ENCODE measurements at places on chromosomes 6 and 20.

DNA sequence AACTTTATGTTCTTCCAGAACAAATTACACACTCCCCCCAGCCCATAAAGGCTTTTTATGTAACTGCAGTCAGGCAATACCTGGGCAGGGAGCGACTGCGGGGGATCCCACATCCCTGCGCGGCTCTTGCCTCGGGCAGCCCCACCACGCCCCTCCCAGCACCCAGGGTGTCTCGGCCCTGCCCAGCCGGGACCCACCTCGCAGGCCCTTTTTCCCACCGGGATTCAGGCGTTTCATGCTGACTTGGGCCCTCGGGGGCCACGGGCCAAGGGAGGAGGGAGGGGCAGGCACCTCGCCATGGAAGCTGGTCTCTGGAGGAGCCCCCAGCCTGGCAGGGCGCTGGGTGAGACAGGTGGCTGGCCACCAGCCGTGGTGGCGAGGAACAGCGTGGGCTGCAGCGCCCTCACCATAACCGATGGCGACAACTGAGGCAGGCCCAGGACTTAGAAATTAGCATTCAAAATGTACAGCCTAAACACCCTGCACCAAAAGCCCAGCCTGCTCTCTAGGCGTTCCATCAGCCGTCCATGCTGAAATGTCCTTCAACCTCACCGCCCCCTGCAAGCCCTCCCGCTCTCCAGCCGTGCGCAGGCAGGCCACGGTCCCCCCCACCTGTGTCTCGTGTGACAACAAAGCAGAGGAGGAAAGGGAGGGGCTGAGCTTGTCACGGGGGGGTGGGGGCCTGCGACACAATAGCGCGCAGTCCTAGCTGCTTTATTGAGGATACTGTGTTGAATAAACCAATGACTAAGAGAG, 15.1 kb upstream of the FOXC1 start:
- DNase-seq: no peak

GRCh38 chr20:32140603-32141002, 31.1 kb downstream of the TM9SF4 start:
- DNase-seq: no peak

- no peak for DNase-seq
These were observed 31.9 kb upstream of the FABP7 start for GRCh38 chr6:122747573-122747972.

DNA sequence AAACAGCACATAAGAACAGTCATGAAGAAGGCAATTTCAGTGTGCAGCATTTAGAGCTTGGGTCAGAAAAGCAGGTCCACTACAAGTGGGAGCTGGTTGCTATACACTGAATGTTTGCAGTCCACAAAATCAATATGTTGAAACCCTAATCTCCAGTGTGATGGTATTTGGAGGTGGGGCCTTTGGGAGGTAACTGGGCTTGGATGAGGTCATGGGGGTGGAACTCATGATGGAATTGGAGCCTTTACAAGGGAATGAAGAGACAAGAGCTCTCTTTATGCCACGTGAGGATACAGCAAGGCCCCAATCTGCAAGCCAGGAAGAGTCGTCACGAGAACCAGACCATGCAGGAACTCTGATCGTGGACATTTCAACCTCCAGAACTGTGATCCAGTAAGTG, 216.7 kb upstream of the SLC35B3 start:
- no peak for DNase-seq

DNA sequence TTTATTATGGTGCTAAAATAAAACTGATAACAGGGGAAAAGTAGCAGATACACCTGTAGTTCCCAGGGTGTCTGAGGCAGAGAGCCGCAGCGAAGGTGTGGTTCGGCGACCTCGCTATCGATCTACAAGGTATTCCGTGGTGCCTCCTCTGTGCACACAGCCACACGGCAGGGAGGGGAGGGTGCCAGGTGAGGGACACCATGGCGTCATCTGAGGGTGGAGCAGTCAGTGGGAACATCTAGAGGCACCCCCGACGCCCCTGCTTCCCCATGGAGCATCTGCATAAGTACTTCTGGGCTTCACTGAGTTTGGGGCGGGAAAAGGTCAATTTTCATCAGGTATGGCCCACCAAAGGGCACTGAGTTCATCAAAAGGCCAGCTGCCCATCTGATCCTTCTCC, 243.3 kb downstream of the TAF4 start:
- no peak for DNase-seq

GRCh38 chr6:169185692-169186485, 67.8 kb downstream of the THBS2 start:
- DNase-seq: no peak

DNA sequence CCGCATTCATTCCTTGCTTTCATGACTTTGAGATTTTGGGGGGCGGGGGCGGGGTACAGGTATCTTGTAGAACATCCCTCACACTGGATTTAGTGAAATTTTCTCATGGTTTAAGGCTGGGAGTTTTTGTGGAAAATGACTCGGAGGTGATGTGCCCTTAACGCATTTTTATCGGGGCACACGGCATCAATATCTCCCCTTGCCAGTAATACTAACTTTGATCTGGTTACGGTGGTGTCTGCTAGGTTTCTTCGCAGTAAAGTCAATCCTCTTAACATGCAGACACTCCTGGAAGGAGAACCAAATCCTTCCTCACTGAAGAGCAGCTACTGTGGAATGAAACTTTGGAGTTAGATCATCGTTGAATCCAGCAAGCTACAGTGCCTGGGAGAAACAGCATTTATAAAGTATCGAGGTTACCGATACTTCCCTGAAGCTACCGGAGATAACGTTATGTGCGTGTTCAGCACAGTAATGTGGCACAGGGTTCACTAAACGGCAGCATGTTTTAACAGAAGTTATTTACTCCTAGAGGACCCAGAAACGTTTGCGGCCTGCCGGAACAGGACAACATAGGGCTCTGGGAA, 1.2 kb upstream of the DYNLRB1 start:
- no peak for DNase-seq

DNA sequence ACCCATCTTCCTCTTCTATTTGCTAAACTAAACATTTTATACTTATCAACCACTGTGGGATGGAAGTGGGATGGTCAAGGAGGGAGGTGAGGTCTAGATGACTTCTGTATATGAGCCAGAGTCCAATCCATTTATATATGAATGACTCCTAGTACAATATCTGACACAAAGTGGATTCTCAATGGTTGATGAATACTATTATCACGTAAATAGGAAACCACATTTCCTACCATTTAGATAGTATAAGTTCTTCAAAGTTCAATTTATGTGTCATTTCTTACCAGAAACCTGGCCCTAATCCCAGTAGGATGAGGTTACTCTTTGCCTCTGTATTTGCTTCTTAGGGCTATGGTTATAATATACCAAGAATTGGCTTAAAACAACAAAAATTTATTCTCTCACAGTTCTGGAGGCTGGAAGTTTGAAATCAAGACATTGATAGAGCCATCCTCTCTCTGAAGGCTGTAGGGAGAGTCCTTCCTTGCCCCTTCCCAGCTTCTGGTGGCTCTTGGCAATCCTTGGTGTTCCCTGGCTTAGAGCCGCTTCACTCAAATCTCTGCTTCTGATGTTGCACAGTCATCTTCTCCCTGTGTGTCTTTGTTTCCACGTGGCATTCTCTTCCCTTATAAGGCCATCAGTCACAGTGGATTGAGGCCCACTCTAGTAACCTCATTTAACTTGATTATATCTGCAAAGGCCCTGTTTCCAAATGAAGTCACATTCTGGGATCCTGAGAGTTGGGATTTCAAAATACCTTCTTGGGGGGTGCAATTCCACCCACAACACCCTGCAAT, 41.0 kb upstream of the RAB23 start:
- peak; percentile 95 for DNase-seq

DNA sequence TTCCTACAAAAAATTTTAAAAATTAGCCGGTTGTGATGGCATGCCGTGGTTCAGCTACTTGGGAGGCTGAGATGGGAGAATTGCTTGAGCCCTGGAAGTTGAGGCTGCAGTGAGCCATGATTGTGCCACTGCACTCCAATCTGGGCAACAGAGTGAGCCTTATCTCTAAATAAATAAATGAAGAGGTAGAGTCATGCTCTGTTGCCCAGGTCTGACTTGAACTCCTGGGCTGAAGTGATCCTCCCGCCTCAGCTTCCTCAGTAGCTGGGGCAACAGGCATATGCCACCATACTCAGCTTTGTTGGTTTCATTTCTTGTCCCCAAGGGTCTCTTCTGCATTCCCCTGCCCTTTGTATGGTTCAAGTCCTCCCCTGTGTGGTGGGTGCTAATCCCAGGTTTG, 17.0 kb downstream of the HSPA1B start:
- DNase-seq: no peak

- no peak for DNase-seq
These were observed 65.9 kb downstream of the CEBPB start for GRCh38 chr20:50256577-50256976.

DNA sequence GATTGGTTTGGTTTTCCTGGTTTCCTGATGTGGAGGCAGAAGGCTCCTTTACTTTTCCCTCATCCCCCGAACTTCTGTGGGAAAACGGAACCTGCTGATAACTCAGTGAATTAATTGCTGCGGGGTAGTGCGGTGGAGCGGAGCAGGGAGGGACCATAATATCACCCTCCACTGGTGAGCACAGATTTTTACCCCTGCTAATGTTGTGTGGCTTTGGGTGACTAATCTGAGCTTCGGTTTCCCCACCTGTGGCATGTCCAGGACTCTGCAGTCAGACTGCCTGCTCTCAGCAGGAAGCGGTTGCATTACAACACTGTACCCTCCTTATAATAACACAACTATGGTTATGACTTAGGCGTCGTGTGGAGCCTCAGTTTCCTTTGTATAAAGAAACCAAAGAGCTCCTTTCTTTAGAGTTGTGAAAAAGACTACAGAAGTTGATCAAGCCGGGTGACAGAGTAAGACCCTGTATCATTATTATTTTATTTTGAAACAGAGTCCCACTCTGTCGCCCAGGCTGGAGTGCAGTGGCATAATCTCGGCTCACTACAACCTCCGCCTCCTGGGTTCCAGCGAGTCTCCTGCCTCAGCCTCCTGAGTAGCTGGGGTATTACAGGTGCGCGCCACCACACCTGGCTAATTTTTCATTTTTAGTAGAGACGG, 2.2 kb upstream of the ID1 start:
- DNase-seq: peak; percentile 70

DNA sequence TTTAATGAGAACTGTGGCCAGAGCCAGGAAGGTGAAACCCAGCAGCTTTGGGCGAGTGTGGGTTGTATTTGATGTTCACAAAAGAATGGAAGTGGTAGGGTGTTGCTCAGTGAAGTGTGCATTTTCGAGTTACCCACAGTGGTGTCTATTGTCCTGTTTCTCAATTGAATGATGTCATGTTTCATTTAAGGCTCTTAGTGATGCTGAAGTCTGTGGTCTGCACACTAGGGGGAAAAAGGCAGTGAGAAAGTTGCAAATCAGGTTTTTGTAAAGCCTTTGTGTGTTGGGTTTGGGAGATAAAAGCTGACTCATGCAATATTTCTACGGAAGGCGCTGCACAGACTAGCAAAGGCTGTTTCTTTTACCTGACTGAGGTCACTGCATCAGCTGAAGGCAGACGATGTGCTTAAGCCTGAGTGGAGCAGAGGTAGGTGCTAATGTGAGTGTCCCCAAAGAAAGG, 121.1 kb downstream of the PLEKHG1 start:
- DNase-seq: peak; percentile 62

- no peak for DNase-seq
These were observed 37.3 kb downstream of the TRAM2 start for GRCh38 chr6:52539607-52540006.

DNA sequence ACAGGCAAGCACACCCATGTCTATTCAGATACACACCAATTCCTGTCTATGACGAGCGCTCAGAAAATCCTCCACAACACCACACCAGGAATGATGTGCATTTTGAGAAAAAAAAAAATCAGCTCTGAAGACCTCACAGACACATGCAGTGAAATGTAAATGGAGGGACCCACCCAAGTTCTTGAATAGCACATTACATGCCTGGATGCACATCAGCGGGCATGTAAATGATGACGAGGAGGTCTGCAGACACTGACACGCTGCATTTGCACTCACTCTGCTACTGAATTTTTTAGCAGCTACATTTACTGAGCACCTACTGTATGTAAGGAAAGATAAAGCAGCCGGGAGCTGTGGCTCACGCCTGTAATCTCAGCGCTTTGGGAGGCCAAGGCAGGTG, 14.7 kb downstream of the NRSN2 start:
- no peak for DNase-seq

GRCh38 chr20:9392892-9393857, 121.2 kb upstream of the LAMP5 start:
- DNase-seq: peak; percentile 82

- DNase-seq: peak; percentile 34
These were observed 28.6 kb downstream of the RALY start for GRCh38 chr20:34022151-34022838.

DNA sequence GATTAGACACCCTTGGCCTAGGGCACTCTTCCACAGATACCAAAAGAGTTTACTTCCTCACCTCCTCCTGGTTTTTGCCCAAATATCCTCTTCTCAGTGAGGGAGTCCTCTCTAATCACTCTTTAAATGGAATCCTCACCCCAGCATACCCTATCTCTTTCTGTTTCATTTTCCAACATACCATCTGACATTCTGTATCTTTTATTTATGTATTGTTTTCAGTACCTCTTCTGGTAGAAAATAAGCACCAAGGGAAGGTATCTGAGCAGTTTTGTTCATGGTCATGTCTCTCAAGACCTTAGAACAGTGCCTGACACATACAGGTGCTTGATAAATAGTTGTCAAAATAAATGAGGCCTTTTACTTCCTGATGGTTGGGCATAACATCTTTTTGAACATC, 55.1 kb downstream of the KIAA0408 start:
- no peak for DNase-seq

DNA sequence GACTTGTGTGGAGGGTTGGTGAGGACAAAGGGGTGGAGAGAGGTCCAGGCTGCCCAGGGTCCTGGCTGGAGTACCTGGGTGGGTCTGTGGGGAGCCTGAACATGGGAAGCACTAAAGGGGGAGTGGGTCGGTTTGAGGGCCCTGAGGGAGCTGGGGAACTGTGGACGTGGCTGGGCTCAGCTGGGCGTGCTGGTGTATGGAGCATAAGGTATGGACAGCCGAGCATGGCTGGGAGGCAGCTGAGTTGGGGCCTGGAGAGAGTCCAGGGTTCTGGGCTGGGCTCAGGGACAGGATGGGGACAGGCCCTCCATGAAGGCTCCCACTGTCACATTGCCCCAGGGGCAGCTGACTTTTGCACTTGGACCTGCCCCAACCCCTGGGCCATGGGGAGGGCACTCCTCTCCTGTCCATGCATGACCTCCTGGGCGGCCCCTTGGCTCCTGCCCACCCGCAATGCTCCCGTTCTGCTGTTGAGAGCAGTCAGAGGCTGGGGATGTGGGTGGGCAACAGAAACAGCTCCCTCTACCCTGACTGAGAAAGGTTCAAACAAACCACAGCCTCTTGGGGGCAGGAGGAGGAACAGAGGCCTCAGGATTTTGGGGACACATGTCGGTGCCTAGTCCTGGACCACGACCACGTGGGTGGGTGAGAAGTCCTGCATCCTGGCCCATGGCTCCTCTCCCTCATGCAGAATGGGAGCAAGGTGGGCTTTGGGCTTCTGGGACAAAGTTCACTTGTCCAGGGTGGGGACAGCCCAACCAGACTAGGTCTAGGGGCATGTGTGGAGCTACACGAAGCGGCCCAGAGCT, 4.5 kb downstream of the C20orf204 start:
- DNase-seq: no peak

- DNase-seq: no peak
These were observed 180.6 kb downstream of the TFAP2C start for GRCh38 chr20:56809668-56810067.

GRCh38 chr6:83490217-83490807, 22.0 kb upstream of the PRSS35 start:
- no peak for DNase-seq

GRCh38 chr20:33113387-33113908, 34.0 kb downstream of the BPIFB4 start:
- no peak for DNase-seq

All from cardiac muscle cell (in vitro differentiated cells and primary cell).